Skin of body (tissue), 3 donors: ENCODE measurements at places on chromosomes 7 and 10.

DNA sequence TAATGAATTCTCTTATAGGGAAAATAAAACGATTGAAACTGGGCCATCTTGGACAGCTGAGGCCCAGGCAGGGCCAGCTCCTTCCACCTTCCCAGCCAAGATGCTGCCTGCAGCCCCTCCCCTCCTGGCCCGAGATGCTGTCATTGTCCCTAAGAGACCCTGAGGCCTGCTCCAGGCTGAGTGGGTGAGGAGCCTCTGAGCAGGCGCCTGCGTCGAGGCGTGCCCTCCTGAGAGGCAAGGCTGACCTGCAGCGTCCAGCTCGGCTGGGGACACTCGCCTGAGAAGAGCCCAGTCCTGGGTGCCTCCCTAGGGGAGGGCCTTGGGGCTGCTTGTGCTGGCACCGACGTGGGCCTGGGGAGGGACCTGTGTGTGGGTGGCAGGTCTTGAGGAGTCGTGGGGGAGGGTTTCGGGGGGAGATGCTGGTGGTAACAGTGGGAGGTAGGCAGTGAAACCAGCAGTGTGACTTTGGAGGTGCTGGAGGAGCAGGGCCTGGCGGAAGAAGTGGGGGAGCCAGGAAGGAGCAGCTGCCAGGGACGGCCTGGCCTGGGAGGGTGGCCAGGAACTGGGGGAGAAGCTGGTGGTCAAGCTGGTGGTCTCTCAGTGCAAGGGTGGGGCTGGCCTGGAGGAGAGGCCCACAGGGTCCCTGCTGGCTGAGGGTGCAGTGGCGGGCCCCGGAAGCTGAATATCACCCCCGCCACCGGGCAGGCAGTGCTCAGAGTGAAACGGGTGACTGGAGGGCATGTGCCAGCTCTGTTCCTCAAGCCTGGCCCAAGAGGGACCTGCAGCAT, 7.9 kb downstream of the GPR146 start:
- no peak for DNase-seq

- DNase-seq, result no peak
Measured at GRCh38 chr7:106515321-106515720, 145.6 kb downstream of the CCDC71L start.

- DNase-seq, result no peak
Measured at GRCh38 chr7:138208864-138209263, 132.6 kb downstream of the AKR1D1 start.

DNA sequence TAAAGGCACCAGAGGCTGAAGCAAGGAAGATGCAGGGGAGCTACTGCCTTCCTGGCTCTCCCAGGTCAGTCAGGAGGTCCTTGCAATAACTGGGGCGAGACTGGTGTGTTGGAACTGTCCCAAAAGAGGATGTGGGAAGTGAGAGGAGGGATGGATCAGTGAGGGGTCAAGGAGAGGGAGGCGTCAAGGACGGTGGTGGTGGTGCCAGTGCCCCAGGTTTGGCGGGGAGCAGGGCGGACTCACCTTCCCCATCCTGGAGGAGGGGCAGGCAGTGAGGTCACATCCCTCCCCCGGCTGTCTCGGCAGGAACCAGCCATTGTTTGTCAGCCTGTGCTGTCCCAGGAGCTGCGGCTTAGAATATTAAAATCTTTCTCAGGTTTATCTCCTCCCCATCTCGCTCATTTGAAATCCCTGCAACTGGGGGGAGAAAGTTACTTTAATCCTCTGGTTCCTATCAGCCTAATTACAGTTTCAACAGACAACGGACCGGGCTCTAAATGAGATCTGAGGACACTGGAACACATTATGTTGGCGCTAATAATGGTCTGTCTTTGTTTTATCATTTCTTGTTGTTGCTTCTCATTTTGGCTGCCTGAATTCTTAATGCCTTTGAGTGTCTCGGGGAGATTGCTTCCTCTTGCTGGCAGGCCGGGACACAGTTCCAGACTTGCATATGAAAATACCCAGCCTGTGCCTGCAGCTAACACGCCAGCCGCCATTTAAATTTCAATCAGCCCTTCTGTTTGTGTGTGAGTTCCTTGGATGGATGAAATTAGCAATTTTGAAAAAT, 387.5 kb downstream of the RPS24 start:
- no peak for DNase-seq

DNA sequence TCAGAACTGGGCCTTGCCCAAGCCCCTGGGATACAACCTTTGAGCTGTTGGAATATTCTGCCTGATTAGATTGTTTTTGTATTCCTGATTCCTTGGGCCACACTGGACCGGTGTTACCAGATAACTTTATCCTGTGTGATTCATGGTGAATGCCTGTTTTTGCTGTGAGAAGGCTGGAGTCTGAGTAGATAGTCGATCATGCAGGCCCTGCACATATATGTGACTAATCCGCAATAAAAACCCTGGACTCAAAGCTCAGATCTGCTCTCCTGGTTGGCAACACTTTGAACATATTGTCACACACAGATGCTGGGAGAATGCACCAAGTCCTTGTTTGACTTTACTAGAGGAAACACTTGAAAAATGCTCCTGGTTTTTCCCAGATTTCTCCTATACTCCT, 183.9 kb upstream of the MBL2 start:
- no peak for DNase-seq

DNA sequence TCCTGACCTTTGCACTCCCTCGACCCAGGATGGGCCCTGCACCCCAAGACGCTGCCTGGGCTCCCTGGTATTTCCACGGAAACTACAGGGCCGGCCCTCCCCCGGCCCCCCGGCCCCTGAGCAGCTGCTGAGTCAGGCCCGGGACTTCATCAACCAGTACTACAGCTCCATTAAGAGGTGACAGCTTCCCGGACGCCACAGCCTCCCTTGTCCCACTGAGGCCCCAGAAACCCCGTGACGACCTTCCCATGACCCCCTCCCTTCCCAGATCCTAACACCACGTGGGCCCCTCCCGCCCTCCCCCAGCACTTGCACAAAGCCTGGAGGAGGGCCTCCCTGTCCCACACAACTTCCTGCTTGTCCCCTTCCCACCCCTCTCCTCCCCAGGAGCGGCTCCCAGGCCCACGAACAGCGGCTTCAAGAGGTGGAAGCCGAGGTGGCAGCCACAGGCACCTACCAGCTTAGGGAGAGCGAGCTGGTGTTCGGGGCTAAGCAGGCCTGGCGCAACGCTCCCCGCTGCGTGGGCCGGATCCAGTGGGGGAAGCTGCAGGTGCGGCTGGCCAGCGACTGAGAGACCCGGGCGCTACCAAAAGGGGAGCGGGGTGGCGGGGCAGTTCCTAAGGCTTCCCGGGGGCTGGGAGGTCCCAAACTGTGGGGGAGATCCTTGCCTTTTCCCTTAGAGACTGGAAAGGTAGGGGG, 5.7 kb downstream of the NOS3 start:
- no peak for DNase-seq

- no peak for DNase-seq
Measured at GRCh38 chr10:132183046-132183445, 3.7 kb upstream of the DPYSL4 start.

DNA sequence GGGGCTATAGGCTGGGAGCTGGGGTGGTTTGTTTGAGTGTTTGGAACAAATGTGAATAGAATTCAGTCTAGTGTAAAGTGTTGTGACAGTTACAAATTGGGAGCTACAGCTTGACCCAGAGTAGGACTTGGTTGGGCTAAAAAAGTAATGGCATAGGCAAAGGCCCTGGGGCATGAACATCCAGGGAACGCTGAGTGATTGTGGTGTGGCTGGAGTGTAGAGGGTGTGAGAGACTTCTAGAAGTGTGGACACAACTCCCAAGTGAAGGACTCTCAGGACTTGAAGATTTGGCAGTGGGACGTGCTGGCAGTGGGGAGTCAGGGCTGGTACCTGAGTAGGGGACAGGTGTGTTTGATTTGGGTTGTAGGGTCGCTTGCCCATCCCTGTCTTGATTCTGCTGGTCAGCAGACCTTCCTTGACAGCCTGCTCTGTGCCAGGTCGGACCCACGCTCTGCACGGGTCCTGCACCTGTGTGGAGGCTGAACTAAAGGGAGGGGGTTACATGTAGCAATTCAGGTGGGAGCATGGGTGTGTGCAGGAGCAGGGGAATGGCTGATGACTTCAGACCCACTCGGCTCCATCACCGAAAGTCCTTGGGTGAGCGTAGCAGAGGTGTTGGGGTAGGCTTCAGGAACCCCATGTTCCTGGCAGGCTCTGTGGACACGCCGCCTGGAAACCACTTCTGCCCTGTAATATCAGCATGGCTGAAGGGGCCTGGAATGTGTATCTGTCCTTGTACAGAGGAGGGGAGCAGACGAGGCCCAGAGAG, 43.3 kb downstream of the ZMIZ1 start:
- no peak for DNase-seq

- no peak for DNase-seq
Measured at GRCh38 chr10:123997013-123997412, 96.4 kb downstream of the CHST15 start.

DNA sequence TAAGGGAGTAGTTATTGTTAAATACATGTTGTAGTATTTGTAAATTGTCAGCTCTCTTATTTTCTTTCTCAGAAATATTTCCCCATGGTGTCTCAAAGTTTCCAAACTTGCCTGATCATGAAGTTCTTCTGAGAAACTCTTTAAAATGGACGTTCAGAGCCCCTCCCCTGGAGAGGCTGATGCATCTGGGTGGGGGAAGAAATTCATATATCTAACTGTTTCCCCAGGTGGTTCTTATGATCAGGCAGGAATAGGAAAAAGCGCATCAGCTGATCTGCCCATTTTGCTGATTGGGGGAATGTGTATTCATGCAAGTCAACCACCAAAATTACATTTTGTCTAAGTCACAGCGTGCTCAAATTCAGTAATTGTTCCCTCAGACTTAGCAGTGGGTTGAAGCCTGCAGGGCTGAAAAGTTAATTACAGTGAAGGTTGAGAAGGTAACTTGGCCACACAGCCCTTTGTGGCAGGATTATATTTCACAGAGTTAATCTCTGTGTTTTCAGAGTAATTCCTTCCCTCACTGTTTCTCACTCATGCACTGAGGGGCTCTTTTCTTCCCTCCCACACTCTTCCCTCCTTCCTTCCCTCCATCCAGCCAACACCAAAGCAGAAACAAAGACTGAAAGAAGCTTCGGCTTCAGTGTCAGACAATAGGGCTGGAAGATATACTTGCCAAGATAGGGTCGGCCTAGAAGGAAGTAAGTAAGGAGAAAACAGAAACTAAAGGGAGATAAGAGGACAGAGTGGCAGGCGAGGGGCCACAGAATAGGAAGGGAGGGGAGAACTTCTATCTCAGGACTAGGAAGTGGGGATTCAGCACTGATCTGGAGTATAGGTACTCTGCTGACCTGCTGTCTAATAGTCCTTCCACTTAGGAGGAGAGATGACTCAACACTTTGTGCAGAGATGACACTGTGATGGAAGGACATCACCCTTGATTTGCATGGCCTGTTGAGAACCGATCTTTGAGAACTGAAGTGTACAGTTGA, 50.5 kb upstream of the STARD3NL start:
- DNase-seq, result no peak

DNA sequence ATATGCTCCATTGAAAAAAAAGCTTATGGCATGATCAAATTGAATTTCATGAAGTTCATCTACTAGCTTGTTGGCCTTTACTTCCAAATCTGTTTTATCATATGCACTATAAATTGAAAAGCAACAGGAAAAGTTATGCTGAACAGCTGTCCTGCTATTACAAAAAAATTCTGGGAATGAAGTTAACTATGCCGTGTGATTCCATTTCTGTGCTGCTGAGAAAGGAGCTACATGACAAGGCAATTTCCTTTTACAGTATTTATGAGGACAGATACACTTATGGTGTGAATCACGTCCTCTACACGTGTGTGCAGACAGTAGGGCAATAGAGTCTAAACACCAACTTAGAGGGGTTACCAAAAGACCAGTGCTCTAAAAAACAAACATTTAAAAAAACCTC, 426.5 kb upstream of the AKR1E2 start:
- peak; percentile 64 for DNase-seq

- no peak for DNase-seq
Measured at GRCh38 chr7:49229246-49229645, 304.9 kb downstream of the CDC14C start.
